Hematopoietic multipotent progenitor cell treated with erythropoietin and hydrocortisone succinate and interleukin-3 and kit ligand, for 17 days (in vitro differentiated cells): ENCODE measurements at places on chromosomes 16 and 17.

GRCh38 chr16:85879975-85880831, 18.8 kb upstream of the IRF8 start:
- DNase-seq: no peak

DNA sequence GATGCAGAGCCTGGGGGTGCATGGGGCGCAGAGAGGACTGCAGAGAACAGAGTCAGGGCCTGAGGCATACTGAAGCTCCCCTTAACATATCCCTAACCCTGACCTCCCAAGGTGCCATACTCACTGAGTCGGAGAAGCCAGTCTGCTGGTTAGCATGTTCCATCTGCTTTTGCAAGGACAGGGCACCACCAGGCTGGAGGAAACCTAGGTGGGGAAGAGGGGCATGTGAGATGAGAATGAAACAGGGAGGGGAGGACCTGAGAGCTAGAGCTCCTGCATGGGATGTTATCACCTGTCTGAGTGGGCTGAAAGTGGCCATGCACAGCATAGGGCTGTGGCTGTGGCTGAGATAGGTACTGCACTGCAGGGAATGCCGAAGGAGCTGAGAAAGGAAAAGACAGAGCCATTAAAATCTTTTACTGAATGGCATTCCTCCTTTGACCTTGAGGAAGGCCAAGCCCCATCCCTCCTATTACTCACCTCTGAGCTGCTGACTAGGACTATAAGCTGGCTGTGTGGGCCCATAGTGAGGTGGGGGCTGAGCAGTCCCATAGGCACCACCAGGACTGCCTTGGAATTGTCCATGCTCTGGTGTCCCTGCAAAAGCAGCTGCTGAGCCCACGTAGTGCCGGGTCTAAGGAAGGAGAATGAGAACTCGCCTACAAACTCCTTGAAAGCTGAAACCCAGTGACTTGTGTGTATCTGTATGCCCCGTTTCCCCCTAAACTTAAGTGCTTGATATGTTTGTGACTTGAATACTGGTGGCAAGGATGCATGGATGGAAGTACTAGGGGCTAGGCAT, 1.9 kb downstream of the GPS2 start:
- no peak for DNase-seq

DNA sequence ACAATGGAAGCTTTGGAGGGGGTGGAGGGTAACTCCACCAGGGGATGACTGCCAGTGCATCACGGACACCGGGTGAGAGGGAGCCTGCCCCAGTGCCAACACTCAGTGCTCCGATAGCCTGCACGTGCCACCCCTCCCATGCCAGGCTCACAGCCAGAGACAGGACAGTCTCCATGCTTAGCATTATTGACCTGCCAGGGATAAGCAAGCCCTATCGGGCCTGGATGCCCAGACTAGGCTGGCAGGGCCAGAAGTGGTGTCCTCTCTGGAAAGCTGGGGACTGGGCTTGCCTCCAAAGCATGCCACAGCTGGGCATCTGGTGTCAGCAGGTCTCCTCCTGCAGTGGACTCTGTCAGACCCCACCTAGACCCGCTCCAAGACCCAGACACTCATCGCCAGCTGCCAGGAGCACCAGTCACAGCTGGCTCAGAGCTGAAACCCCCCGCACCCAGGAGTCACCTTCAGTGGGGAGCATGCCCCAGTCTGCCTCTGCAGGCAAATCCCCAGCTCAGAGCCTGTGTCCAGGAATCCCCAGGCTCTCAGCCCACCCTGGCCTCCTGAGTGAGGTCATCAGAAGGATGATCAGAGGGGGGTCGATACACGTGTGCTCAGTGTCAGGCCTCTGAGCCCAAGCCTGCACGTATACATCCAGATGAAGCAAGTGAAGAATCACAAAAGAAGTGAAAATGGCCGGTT, 1.8 kb upstream of the RHBDF1 start:
- no peak for DNase-seq

- DNase-seq: no peak
These were observed 4.4 kb upstream of the ZFPM1 start for GRCh38 chr16:88448461-88449266.

DNA sequence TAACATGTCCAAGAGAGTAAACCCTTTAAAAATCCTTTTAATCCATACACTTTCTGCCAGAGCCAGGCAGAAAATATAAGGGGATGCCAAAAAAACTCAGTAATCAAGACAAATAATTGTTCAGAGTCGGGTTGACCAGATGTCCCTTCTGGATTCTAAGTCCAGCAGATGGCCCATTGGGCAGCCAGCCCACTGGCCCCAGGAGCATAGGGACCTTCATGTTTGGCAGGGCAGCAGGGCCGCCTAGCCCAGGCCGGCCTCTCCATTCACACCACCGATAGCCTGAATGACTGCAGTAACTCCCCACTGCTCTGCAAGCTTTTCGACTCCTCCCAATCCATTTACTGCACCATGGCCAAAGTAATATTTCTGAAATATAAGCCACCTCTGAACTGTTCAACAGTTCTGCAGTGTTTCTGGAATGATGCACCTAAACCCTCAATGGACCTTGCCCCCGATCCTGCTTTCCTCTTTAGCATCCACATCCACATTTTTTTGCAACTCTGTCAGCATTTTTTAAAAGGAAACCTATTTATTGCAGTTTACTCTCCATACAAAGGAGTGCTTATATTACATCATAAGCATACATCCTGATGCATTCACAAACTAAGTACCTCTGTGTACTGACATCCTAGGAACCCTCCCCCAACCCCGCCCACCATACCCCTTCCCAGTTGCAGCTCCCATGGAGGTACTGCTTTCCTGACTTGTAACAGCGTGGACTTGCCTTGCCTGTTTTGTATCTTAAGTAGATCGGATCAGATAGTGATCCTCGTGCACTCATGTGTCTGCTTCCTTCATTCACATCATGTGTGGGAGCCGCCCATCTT, 46.4 kb downstream of the LDHD start:
- no peak for DNase-seq

DNA sequence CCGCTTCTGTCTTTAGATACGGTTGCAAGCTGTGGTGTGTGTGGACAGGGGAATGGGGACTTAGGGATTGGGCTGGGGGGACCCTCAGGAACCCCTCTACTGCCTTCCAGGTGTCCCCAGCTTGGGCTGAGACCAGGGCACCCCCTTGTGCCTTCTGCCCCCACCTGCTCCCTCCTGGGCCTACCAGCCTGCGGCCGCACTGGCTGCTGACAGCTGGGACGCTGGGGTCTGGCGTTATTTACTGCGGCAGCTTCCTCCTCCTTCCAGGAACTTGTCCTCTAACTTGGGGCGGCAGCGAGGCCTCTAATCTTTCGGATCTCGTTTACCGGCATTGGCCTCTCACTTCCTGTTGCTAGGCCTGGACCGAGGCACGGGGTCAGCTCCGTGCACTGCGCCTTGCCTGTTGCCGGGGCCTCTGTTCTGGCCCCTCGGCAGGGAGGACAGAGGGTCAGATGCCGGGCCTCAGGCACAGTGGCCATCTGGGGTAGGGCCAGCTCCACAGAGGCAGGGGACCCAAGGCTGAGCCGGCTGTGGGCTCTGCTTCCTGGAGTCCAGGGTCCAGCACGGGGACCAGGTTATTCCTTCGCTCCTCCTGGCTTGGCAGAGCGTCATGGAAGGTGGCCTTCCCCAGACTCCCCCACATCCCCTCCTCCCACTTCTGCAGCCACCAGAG, 31.8 kb downstream of the TMEM235 start:
- peak; percentile 18 for DNase-seq
